Stimulated activated CD8-positive, alpha-beta memory T cell treated with anti-CD3 and anti-CD28 coated beads, Interleukin-4, amount 100 ng/mL, for 4 hours (primary cell): ENCODE measurements at places on chromosomes 1 and 21.

GRCh38 chr1:91015358-91015780 is 6.5 kb downstream of the ZNF644 start:
- no peak for DNase-seq

- DNase-seq = peak; percentile 30
These were observed at the start of gene CNN3 for GRCh38 chr1:94926915-94927404. Gene CNN3 (minus strand): TSS chr1:94927110. CDS start chr1:94926894, 216 bp downstream.

GRCh38 chr1:160171980-160172379 is 18.4 kb upstream of the CASQ1 start:
- DNase-seq = no peak

GRCh38 chr1:160888926-160889325 is 3.9 kb upstream of the ITLN1 start:
- no peak for DNase-seq

- DNase-seq = no peak
These were observed 66.4 kb upstream of the SOD1 start for GRCh38 chr21:31592963-31593560.

DNA sequence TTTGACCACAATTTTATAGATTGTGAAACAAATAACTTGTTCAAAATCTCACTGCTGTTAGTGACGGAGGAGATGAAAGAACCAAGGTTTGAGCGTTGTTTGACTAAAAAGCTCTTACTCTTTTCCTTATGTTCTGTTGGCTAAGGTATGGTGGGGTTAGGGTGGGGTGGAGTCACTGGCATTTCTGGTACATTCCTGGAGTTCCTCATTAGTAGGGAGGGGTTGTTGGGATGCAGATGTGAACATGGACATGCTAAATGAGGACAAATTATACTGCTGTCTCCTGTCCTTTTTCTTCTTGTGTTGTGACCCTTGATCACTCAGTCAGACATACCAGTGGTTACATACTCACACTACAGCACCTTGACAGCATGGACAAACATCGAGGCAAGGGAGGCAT is 26.2 kb upstream of the CD1D start:
- no peak for DNase-seq

GRCh38 chr1:230641900-230642262 is 400 bp upstream of the COG2 start:
- no peak for DNase-seq

DNA sequence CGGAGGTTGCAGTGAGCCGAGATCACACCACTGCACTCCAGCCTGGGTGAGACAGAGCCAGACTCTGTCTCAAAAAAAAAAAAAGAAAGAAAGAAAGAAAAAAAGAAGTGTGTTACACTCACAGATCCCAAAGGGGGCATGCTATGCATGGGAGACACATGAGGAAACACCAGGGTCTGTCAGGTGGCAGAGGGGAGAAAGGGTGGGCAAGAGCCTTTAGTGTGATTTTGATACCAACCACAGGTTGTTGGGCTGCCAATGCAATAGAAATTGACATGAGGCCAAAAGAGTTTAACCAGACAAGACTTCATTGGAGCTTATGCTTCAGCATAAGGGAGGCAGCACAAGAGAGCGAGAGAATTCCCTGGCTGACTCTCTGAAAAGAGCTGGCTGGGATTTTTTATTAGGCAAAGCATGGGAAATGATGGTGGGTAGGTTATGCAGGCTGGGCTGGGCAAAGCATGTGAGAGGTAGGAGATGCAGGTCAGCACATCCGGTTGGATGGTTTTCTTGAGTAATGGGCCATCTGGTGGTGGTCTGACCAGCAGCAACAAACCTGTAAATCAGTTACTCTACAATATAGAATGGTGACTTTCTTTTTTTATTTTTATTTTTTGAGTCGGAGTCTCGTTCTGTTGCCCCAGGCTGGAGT is 11.7 kb upstream of the EXTL1 start:
- no peak for DNase-seq

GRCh38 chr1:7628273-7628672 is 142.8 kb upstream of the VAMP3 start:
- no peak for DNase-seq

DNA sequence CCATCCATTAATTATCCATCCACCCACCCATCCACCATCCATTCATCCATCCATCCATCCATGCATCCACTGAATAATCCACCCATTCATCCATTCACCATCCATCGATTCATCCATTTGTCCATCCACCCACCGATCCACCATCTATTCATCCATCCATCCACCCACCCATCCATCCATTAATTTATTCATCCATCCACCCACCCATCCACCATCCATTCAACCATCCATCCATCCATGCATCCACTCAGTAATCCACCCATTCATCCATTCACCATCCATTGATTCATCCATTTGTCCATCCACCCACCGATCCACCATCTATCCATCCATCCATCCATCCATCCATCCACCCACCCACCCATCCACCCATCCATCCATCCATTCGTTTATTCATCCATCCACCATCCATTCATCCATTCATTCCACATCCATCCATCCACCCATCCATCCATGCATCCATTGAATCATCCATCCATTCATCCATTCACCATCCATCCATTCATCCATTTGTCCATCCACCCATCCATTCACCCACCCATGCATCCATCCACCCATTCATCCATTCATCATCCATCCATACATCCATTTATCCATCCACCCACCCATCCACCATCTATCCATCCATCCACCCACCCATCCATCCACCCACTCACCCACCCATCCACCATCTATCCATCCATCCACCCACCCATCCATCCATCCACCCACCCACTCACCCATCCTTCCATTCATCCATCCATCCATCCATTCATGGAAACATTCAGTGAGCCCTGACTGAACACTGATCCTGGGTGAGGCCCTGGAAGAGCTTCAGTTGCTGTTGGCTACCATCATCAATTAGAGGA is 83.4 kb upstream of the ARHGEF16 start:
- no peak for DNase-seq

DNA sequence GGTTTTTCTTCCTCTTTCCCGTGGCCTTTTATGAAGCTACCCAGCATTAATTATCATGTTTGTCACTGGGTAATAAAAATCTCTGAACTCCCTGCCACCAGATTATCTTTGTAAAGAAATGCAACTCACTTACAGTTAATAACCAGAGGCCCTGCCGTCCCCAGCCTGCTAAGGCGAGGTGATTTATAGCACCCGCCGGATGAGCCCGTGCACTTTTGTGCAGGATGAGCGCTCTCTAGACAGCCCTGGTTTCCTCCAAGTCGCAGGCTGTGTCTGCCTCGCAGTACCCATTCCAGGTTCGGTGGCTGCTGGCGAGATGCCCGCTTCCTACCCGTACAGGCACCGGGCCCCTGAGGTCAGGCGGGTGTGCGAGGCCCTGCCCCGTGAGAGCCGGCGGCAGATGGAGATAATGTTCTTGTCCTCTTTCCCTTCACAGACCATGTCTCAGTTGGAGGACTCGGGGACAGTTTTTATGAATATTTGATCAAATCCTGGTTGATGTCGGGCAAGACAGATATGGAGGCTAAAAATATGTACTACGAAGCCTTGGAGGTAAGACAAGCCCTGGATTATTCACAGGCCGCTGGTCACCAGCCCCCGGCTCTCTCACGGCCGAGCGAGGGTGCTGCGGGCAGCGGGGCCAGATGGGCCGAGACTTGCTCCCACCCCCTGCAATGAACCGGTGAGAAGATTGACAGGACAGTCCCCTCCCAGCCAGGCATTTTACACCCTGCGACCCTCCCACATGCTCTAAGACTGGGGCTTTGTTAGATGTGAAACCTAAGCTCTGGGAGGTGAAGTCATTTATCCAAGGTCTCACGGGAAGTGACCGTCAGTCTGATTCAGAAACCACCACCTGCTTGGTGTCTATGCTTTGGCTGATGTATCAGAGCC is 28.5 kb upstream of the SELENON start:
- DNase-seq = no peak

- no peak for DNase-seq
These were observed 103.2 kb downstream of the BCAR3 start for GRCh38 chr1:93578433-93578830.

GRCh38 chr1:96363826-96364225 is 357.8 kb upstream of the PTBP2 start:
- no peak for DNase-seq

DNA sequence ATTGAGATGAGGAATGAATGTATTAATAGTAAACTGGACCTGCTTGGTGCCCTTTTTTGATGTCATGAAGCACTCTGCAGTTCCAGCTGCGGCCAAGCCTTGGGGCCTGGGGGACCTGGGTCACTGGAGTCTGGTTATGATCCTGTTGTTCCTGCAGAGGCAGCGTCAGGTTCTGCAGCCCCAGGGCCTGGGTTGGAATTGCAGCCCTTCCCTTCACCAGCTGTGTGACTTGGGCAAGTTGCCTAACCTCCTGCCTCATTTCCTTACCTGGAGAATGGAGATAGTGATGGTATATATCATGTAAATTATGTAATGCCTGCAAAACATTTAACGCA is 9.1 kb upstream of the ATP5PO start:
- DNase-seq = no peak

DNA sequence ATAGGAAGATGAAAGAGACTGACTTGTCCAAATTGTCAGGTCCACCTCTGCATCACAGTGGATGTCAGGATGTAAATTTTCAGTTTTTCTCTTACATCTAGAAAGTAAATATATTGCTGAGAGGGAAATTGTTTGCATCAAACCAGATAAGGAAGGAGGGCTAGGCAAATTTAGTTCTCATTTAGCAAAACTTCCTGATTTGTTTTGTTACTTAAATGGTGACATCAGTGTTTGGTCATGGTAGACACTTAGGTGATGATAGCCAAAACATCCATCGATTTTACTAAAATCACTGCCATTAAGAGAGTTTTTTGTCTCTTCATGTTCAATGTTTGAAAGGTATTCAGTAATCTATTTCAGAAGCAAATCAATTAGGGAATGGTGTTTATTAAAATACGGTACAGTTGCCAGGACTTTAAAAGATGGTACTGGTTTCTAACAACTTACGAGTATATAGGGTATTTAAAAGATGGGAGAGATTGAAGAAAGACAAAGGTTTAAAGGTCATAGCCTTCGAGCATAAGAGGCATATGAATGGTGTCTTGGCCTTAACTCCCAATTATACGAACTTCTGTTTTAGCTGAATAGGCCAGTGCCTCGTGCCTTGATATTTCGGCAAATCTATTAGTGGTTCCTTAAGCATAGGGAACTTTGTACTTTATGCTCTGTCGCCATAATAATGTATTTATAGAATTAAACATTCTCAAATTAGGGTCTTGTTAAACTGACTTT is 3.0 kb downstream of the IER5 start:
- no peak for DNase-seq

DNA sequence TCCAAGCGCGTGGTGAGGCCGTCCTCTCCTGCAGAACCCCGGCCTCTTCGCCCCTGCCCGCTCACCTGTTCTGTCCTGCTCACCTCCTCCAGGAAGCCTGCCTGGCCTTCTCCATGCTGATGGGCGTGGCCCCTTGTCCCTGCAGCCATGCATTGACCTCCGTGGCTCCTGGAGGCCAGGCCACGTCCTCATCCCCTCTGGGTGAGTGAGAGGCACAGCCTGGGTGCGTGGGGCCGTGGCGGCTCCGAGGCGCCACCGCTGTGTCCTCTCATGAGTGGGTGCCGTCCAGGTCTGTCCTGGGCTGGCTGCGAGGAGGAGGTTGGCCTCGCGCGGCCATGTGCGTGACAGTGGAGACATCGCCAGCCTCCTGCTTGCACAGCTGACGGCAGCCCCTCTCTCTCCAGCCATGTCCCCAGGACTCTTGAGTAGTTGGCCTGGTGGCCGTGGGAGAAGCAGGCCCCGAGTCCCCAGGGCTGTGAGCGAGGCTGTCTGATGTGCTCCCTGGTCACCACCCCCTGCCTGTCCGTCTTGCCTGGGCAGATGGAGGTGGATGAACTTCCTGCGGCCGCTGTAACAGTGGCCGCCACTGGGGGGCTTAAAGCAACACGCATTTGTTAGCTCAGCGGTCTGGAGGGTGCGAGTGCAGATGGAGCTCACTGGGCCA is 58.1 kb downstream of the PRKCZ start:
- DNase-seq = no peak

DNA sequence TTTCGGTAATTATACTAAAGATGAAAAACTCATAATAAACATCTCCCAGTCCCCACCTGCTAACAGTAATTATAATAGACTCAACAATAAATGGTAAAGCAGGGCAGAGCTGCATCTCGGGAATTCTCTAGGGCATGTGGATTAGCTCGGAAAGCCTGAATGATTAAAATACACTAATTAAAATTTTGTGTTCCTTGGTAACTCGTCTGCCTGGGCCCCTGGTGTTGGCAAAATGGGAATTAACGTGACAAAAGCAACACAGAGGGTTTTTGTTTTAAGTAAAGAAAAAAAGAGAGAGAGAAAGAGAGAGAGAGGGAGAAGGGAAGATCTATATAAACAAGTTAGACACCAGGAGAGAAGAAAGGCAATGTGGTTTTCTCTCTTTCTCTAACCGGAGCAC is 62.1 kb downstream of the CASZ1 start:
- no peak for DNase-seq

DNA sequence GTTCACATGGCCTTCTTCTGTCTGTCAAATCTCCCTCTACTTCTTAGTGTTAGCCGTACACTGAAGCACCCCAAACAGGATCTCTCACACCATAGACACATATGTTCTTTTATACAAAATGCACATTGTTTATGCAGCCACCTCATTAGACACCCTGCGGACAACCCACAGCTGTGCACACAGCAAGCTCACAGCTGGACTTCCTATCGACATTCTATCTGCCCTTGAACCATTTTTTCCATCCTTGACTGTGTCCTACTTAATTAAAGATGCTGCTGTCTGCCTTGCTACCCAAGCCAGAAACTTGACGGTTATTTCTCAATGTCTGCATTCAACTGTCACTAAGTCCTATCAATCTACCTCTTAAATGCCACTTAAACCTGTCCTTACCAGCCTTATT is 3.2 kb upstream of the ZBTB21 start:
- no peak for DNase-seq

DNA sequence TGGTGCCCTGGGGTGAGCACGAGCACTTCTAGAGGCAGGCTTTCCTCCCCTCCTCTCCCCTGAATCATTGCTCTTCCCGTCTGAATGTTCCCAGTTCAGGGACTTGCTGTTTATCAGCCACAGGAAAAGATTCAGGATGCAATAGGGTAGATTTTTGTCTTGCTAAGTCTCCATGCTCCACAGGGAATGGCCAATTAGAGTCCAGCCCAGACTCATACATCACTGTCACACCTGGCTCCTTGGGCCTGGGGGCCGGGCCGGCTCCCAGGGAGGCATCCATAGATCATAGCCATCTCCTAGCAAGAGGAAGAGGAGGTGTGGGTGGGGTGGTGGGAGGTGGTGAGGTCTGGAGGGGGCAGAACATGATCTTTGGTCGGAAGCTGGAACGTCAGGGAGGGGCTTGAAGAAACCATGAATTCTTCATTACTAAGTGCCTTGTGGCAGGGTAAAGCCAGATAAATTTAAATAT is 83.4 kb downstream of the LRRN2 start:
- DNase-seq = no peak

GRCh38 chr1:62233926-62234450 is 39.3 kb downstream of the L1TD1 start:
- no peak for DNase-seq
